ENCODE measurements at places on chromosomes 2 and 18.

DNA sequence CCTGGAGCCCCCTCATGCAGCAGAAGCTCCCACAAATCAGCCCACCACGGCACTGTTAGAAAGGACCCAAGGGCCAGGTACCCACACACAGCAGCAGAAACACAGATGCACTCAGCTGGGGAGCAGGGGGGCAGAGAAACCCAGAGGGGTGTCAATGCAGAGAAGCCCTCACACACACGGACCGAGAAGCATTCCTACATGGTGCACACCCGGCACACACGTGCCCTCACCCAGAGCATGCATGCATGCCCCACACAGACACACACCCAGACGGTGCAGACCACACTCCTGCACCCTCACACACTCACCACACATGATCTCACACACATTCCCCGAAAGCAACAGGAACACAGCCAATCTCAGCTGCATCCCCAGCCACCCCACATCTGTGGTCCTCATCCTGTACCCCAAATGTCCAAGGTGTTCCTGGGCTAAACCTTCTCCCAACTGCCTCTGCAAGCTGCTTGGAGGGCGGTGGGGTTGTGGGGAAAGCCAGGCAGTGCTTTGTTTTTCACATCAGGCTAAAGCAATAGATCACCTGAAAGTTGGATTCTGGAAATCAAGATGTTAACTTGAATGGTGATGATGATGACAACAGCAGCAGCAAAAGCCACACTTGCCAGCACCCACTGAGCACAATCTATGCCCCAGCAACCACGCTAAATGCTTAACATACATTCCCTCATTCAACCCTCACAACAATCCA is 102.3 kb downstream of the ZFP36L2 start:
- no peak for DNase-seq

DNA sequence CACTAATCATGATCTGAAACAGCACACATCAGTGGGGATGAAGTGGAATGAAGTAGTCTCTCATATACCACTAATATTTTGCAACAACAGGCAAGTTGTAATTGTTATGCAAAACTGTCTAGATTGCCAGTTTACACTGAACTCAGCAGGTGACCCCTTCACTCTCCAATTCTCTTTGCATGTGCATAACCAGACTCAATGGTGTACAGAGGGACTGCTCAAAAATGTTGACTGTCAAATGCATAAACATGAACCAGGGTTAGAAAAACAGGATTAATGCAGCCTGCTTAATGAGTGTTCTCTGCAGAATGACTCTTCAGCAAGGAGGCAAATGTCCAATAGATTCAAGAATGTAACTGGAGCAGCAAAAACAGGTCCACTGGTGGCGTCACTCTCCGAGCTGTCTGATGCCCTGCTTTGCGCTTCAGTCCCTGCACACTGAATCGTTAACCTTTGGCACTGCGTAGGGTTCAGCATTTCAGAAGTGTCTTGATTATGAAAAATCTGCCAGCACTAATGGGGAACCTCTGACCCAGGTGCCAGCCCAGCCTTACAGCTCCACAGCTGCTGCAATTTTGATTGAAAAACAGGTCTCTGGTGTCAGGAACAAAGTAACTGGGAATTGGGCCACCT is 209.3 kb downstream of the TDRD15 start:
- DNase-seq = no peak

DNA sequence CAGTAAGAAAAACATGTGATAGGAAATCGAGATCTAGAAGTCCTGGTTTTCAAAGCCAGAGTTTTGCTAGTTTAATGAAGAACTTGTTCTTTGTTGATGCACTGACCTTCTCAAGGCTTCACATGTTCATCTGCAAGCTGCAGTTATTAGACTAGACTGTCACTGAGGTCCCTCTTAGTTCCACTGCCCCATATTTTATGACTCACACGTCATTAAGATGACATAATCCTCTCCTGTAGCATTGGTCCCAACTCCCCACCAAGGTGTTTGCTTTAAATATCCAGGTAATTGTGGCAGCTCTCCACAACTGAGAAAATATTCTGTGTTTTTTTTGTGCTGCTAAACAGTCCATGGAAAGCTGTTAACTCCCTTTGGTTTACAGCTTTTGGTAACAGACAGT is 149.7 kb downstream of the MREG start:
- no peak for DNase-seq

- no peak for DNase-seq
These were observed 10.3 kb upstream of the SNED1 start for GRCh38 chr2:240988146-240988545.

DNA sequence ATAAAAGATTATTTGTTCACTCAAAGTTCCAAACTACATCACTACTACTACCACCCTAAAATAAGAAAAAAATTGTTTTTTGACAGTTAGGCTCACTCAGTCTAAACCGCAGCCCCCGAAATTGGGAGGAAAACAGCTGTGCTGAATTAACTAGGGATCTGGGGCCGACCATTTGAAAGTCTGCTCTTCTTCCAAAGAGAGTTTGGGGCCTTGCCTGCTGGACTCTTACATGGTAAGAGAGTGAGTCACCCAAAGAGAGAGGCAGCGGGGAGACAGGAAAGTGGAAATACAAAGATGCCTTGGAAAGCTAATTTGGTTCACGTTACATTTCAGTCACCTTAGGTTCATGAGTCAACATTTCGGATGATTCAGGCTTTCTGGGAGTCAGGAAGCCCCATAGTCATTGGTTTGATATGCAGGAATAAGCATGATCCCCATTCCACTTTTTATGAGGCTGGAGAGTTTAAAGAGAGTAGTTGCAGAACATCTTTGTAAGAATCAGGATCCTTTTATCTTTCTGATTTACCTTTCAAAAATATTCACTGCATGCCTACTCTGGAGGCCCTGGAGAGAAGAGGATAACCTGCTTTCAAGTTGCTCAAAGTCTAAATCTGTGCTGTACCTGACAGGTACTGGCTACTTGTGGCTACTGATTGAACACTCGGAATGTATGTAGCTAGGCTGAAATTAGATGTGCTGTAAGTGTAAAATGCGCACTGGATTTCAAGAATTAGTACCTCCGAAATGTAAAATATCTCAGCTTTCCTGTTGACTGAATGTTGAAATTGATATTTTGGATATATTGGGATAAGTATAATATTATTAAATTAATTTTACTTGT is 995 bp upstream of the RTN4 start:
- peak; percentile 21 for DNase-seq

DNA sequence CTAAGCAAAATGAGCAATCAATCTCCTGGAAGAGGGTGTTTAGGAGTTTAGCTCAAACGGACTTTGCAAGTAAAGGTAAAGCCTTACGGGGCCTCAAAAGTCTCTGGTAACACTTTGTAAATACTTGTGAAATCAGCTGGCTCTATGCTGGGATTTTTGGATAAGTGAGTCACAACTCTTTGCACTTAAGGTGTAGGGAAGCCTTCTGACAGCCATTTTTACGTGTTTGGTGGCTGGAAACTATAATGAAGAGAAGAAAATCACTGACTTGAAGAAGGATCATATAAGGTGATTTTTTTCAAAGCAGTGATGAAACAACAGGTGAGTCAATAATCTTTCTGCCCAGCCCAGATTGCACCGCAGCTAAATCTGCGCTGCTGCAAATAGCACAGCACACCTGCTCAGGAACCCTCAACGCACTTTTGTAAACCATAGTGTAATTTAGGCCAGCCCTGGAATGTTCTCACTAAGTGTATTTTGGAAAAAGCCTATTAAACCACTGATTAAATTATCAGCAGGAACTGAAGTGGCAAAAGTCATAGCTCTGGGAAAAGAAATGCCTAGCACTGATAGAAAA is 218.8 kb downstream of the AGPS start:
- no peak for DNase-seq

GRCh38 chr18:22800551-22800951 is 132.6 kb upstream of the RBBP8 start:
- DNase-seq = no peak

- no peak for DNase-seq
These were observed 232.4 kb downstream of the CALCRL start for GRCh38 chr2:187215532-187216240.

- DNase-seq = no peak
These were observed 17.6 kb upstream of the ZAP70 start for GRCh38 chr2:97695744-97696143.

DNA sequence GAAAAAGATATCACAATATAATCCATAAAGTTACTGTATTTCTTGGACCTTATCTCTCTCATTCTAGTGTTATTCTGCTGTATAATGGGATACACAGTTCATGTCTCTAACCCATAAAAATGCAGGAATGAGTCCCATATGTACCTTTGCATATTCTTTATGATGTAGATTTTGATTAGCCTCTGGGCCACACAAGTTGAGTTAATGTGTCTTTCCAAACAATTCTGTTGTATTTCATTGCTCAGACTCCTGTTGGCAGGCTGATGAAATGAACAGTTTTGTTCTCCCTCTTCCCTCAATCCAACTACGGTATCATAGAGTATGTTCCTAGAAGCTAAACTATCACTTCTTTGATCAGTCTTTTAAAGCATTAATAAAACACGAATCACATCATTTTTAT is 113.2 kb upstream of the SATB2 start:
- no peak for DNase-seq

DNA sequence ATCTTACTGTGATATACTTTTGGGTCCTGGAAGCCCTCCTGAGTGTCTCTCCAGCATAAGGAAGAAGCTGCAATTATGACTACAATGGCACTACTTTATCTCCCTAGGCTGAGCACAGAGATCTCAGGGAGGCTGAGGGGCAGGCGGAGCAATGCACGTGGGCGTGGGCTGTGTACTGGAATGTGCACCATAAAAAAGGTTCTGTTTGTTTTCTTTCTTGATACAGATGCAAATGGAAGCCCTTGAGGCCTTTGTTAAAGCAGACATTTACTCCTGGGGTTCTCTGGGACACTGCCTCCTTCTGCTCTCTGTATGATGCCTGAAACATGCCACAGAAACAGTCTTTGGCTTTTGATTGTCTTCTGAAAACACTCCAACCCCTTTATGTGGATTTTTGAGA is 79.1 kb upstream of the DLX2 start:
- no peak for DNase-seq

DNA sequence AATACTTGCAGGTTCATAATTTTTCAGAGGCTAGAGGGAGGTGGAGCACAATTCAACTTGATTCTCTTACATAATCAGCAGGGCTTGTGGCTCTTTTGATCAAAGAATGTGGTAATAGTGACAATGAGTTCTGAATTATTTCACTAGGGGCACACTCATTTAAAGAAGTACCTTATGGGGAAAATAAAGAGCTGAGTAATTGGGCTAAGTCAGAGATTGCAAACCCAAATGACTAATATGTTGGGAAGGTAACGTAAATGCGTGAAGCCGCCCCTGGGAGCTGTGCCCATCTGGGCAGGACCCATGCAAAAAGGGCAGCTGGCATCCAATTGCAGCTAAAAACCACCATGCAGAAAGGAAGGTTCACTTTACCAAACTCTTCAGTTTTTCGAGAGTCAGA is 35.3 kb downstream of the NCKAP5 start:
- no peak for DNase-seq

All from activated gamma-delta T cell treated with Interleukin-2 at 50 U/mL for 16 hours (primary cell).